ENCODE measurements at places on chromosomes 2 and 18.
A peak's percentile ranks its signal among the peaks of the same experiment; 100 is the strongest.

DNA sequence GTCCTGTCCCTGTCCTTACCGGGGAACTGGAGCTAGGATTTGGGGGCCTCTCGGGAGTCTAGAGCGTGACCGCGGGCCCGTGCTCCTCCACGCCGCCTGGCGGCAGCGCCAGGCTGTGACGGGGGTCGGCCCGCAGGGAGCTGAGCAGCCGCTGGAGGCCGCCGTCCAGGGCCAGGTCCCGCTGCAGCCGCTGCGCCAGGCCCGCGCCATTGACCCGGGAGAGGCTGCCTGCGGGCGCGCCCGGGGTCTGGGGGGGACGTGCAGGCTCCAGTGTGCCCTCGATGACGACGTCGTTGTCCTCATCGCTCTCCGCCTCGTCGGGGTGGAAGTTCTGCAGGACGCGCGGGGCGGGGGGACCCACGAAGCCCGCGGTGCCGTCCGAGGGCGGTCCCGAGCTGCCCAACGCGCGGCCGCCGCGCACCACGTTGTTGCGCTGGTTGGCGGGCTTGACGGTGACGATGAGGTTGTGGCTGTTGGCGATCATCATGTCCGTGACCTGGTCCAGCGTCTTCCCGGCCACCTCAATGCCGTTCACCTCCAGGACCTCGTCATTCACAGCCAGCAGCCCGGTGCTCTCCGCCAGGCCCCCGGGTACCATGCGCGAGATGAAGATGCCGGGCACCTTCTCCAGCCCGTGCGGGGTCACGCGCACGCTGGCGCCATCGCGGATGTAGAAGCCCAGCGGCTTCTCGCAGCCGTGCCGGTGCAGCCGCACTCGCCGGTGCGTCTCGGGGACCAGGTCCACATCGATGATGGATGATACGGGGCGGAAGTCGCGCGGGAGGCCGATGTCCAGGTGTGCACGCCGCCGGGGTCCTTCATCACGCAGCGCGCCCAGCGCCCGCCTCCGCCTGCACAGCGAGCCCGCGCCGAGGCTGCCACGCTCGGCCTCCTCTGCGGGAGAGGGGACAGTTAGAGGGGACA lies 50.9 kb downstream of the ADNP2 start:
- DNase-seq: peak; percentile 32

- no peak for DNase-seq
These were observed 101.5 kb downstream of the SCG2 start for GRCh38 chr2:223500709-223501108.

DNA sequence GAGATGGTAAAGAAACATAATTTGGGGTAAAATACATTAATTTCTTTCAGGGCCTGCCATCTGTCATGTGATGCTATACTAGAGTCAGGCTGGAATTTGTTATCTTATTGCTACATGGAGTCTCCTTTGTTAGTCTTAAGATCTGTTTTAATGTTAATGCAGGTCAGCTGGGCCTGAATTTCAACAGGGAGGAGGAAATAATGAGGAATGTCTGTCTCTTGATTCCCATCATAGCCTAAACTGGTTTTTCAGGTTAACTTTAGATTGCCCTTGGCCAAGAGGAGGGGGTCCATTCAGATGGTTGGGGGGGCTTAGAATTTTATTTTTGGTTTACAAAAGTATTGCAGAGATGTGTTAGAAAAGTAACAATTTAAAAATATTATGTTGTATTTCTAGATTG lies 19.0 kb upstream of the FEZ2 start:
- no peak for DNase-seq

- no peak for DNase-seq
These were observed 51.6 kb upstream of the TAF1B start for GRCh38 chr2:9791711-9792110.

DNA sequence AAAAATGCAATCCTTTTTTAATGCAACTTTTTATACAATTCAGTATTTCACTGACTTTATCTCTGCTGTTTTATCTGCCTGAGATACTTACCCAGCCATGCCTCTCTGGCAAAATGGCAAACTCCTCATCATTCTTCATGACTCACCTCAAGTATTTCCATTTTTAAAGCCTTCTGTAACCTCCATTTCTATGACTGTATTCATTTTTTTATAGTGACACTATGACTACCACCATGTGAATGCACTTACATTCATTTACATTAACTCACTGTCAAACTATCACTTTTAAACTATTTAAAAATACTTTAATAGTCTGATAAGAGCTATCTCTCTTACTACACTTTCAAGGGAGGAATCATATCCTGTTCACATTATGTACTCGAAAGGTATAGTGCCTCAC lies 99.4 kb upstream of the SCN7A start:
- DNase-seq: no peak

- no peak for DNase-seq
These were observed 209.6 kb downstream of the RPRM start for GRCh38 chr2:153268941-153269461.

DNA sequence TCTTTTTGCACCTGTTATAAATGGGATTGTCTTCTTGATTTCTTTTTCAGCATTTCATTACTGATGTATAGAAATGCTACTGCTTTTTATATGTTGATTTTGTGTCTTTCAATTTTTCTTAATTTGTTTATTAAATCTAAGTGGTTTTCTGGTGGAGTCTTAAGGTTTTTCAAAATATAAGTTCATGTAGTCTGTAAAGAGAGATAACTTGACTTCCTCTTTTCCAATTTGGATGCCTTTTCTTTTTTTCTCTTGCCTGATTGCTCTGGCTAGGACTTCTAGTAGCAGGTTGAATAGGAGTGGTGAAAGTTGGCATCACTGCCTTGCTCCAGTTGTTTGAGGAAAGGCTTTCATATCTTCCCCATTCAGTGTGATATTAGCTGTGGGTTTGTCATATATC lies 28.6 kb upstream of the GALNT5 start:
- no peak for DNase-seq

GRCh38 chr2:227420087-227421052 lies 32.6 kb upstream of the SCYGR1 start:
- no peak for DNase-seq

- DNase-seq: no peak
These were observed 34.7 kb downstream of the LPIN2 start for GRCh38 chr18:2978208-2978607.
